Placental epithelial cell (primary cell): ENCODE measurements at places on chromosomes 5 and 9. TPM values are rescaled to one million over a fixed set of nuclear protein-coding genes. Genes with fewer than 3 reads are reported as not detected.

The FYB1 gene
- total RNA-seq, result not detected in 2 replicates

The BRINP1 gene
- total RNA-seq, result 0.76 and 2.4 TPM in 2 replicates

The WNK2 gene
- not detected in 2 replicates for total RNA-seq

The CDH18 gene
- total RNA-seq, result 3.9 and 4.7 TPM in 2 replicates
